Hematopoietic multipotent progenitor cell (in vitro differentiated cells): ENCODE measurements at places on chromosomes 16 and 17. TPM values are rescaled to one million over a fixed set of nuclear protein-coding genes. Genes with fewer than 3 reads are reported as not detected.

The CHRNE gene
- total RNA-seq: 5.4 TPM

The SLFN11 gene
- total RNA-seq: 45.8 TPM

The ABCA8 gene
- under 0.01 TPM for total RNA-seq

The KRTAP9-6 gene
- not detected for total RNA-seq

The SGCA gene
- not detected for total RNA-seq

The TVP23A gene
- 4.0 TPM for total RNA-seq

GRCh38 chr16:53785044-53785443 is 81.1 kb downstream of the FTO start:
- DNase-seq: no peak

DNA sequence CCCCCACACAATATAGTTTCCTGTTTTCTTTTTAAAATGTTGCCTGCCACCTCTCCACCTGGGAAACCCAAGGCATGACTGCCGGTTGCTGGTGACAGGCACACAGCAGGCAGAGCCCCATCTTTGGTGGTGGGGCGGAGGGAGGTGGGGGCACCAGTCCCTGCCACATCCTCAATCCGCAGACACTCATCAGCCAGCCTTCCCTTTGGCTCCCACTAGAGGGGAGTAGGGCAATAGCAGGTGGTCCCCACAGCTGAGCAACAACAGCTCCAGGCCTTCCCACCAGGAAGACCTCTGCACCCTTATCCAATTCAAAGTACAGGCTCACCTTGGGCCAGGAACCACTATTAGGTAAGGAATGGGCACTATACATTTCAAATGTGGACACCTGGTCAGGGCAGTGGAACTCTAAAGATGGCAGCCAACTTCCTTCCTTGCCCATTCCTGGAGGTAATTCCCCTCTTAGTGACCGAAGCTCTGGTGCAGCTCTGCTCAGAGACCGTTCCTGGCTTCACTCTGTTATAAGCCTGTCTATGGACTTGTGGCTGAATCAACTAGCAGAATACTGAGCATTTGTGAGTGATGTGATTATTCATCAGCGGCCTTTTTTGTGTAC is 13.9 kb downstream of the RECQL5 start:
- DNase-seq: peak; percentile 81

GRCh38 chr16:56478281-56479049 is 27.1 kb downstream of the OGFOD1 start:
- DNase-seq: no peak

- no peak for DNase-seq
These were observed 322.4 kb upstream of the N4BP1 start for GRCh38 chr16:48932216-48932855.

DNA sequence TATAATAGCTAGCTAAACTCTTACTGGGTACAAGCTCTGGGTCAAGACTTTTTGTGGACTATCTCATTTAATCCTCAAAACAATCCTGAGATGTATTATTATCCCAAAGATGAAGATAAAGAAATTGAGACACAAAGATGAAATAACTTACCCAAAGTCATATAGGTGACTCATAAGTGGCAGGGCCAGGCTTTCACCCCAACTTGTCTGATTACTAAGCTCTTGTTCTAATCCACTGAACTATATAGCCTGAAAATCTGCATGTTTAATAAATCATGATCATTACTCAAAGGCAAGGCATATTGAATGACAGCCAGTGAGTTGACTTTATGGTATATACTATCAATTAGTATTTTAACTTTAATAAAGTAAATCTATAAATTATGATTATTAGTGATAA is 77.4 kb downstream of the SKAP1 start:
- no peak for DNase-seq

DNA sequence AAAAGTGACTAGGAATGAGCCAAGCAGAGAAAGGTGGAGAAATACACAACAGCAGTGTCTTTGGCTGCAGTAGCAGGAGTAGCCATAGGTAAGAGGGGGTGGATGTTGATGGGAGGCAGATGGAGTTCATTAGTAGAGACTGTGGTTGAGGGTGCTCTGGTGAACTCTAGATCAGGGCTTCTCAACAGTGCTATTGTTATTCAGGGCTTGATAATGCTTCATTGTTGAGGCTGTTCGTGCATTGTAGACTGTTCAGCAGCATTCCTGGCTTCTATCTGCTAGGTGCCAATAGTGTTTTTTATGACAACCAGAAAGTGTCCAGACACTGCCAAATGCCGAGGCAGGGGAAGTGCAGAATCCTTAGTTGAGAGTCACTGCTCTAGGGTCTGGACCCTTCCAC is 3.6 kb downstream of the ALKBH5 start:
- DNase-seq: no peak

GRCh38 chr16:425740-426114 is 278 bp downstream of the RAB11FIP3 start:
- no peak for DNase-seq

DNA sequence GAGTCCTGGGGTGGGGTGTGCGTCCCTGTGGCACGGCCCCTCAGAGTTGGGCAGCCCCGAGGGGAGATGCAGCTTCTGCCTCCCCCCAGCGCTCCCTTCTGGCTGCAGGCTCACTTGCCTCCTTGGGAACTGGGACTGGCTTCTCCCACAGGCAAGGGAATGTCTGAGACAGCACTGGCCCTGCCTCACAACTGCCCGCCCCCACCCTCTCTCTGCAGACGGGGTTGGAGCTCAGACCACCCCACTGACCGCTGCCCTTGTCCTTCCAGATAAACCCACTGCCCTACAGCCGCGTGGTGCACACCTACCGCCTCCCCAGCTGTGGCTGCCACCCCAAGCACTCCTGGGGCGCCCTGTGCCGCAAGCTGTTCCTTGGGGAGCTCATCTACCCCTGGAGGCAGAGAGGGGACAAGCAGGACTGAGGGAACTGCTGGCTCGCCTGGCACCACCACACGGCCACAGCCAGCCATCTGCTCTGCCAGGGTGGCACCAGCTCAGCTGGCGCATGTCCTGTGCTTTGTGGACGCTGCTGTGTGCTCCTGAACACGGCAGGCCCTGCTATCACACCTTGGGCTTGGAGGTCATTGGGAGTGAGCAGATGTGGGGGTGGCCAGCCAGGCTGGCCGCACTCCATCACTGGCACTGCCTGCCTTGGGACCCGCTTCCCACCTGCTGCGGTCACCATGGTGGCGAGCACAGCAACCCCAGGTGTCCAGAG is 7.1 kb upstream of the RAB40C start:
- DNase-seq: no peak

- no peak for DNase-seq
These were observed 16.9 kb upstream of the KSR1 start for GRCh38 chr17:27439342-27439741.

DNA sequence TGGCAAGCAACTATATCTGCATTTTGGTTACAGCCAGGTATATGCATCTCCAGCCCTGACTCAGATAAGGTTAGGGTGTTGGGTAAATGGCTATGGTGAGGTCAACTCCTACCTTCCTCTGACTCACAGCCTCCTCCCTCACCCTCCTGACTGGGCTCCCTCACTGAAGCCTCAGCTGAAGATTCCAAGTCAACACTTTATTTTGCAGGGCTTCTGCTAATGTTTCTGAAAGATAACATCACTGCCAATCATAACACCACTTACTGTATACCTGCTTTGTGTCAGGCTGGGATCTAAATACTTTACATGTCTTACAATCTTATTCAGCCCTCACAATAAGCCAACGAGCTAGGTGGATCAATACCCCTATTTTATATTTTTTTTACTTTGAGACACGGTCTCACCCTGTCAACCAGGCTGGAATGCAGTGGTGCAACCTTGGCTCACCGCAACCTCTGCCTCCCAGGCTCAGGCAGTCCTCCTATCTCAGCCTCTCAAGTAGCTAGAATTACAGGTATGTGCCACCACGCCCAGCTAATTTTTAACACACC is 47.8 kb upstream of the GCSH start:
- DNase-seq: no peak

DNA sequence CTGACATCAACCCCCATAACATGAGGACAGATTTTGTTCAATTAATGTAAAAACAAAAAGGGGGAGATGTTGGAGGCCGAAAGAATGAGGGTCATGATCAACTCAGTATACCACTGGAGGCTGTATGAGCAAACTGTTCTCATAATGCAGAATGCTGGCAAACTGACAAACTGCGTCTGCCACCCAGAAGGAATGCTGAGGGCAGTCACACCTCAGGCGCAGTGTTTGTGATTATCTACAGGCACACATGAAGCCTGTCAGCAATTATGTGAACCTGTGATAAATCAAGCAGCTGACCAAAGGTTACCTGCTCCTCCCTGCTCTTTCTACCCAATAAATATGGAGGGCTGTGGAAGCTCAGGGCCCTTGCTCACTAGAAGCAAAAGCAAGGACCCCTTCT is 27.3 kb downstream of the CD300LG start:
- DNase-seq: no peak

DNA sequence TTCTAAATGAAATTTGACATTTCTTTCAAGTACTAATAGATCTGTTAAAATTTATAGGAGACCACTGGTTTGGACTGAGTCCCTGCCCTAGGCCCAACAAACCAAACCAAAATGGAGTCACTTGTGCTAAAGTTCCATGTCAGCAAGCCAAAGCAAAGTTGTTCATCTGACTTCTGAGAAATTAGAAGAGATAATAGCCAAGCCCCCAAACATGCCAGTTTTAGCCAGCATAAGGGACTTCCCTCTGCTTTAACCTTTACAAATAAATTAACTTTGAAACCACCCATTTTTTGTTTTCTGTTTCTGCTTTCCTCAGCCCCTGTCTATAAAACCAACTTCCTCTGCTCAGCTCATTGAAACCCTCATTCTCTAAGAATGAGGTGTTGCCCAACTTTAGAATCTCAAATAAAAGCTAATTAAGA is 18.9 kb downstream of the CDR2 start:
- DNase-seq: peak; percentile 19

- DNase-seq: peak; percentile 32
These were observed 667 bp downstream of the PSMD3 start for GRCh38 chr17:39981207-39981741.

DNA sequence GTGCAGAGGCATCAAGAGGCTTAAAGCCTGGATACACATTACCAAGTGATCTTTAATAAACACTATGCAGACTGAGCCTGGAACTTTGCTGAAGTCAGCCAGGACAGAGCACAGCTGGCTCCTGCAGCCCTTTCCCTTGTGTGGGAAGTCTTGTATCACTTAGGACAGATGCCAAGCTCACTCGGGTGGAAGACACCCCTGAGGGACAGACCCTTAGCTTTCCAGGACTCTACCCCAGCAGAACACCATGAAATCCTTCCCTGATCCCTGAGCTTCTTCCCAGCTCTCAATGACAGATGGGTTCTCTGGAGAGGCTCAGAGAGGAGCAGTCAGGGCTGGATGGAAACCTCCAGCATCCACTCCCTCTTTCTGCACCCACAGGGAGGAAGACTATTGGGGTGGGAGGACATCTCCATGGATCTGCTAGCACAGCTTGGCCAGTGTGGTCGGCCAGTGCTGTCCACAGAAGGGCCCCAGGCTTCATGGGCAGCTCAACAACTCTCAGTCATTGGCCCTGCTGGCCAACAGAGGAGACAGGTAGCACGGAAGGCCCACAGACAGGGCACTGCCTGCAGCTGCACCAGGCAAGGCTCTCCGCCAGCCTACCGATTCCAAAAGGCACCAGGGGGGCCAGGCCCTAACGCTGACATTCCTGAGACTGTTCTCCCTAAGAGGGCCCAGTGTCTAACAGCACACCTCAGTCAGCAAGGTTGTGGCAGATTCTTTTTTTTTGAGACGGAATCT is 15.9 kb downstream of the RAB5C start:
- DNase-seq: no peak

- no peak for DNase-seq
These were observed 14.2 kb downstream of the LGALS3BP start for GRCh38 chr17:78965491-78965924.

DNA sequence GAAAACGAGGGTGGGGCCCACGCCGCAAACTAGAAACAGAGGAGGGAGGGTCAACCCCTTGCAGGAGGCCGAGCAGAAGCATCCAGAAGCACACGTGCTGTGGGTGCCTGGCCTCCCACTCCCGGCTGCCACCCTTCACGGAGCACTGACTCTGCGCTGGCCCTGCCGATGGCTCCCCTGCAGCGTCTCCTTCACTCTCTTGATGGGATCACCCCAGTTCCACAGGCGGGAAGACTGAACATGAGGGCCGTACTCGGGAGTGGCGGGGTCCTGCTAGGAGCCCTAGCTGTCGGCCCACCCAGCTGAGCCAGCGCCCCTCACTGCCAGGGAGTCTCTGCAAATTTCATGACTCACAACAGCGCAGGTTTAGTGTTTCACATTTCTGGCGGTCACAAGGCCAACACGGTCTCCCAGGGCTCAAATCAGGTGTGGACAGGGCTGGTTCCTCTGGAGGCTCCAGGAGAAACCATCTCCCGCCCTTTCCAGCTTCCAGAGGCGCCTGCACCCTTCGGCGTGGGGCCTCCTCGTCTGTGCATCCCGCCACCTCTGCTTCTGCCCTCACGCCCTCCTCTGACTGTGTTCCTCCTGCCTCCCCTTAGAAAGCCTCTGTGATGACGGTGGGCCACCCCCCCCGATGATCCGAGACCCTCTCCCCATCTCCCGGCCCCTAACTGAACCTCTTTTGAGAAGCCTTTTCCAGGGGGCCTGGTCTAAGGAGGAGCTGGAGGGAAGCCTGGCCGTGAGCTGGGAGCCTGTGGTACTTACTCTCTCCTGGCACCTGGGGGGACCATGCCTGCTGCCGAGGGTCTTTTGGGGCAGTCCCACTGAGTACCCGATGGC is 2.0 kb downstream of the PTX4 start:
- no peak for DNase-seq

GRCh38 chr17:73316919-73317505 is 5.2 kb upstream of the CDC42EP4 start:
- DNase-seq: no peak

- no peak for DNase-seq
These were observed 2.1 kb downstream of the TRAF7 start for GRCh38 chr16:2157480-2158261.

DNA sequence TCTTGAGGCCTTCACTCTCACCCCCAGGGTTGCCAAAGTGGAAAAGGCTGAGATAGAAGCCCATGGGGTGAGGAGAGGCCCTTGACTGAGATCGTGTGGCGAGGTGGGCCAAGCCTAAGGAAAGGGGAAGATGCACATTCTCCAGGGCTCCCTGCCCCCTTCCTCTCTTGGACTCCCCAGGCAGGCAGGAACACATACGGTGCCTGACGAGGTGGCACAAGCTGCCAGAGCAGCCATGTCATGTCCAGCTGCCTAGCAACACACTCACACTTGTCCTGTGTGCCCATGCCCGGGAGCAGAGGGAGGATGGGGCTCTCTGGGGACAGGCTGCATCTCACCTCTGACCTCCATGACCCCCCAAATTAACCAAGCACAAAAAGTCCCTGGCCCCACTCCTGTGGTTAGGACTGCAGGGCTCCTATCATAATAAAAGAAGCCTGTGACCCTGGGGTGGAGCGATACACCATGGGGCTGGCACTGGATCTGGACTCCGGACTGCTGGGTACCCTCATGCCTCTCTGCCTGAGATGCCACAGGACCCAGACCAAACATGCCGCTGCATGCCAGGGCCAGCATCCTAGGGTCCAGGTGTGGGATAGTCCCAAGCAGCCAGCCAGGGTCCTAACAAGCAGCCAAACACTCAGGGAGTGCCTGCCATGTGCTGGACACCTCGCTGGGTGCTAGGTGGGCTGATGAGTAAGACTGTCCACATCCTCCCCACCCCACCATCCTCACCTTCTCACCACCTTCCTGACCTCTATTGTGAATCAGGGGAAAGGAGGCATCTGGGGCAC is 2.6 kb downstream of the GIT1 start:
- DNase-seq: no peak
